ENCODE measurements at places on chromosomes 12 and 14.

GRCh38 chr12:568486-568885 is 94.8 kb downstream of the NINJ2 start:
- no peak for DNase-seq

DNA sequence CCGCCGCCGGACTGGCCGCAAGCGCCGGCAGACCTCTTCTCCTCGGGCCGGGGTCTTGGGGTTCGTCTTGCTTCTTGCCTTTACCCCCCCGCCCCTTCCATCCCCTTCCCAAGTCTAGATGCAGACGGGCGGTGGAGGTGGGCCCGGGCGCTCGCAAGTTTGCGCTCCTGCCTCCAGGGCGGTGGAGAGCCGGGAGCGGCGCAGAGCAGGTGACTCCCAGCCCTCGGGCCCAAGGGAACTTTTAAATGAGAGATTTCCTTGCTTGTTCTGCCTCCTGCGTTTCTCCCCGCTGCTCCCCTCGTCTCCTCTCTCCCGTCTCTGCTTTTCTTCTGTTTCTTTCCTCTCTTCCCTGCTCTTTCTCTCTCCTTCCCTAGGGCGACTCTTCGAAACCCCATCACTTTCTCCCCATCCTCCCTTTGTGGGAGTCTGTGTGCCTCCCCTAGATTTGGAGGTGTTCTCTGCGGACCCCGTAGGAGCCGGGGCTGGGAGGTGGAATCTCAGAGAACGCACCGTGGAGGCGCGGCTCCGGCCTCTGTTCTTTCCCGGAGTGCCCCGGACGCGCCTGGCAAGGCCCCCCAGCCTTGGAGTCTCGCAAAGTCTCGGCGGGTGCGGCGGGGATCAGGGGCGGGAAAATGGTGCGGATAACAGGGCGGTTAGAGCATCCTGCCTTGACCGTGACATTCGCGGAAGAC is 114.7 kb upstream of the MYL2 start:
- no peak for DNase-seq

DNA sequence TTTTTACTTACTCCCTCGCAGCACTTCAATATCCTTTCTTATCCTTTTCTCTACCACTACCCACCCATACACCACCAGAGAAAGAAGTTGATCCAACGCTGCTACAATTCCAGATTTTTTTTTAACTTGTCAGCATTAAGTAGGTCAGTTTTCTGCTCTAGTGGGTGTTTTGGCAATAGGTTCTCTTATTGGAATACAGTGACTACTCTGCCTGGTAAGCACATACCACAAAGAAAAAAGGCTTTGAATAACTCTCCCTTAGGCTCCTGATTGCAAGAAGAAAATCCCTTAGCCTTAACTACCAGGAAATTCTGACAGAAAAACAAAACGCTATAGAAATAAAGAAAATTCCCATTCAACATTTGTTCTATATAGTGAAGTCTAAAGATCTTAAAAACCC is 72.0 kb downstream of the NUMB start:
- no peak for DNase-seq

GRCh38 chr12:131040491-131040890 is 86.8 kb downstream of the ADGRD1 start:
- DNase-seq = no peak

DNA sequence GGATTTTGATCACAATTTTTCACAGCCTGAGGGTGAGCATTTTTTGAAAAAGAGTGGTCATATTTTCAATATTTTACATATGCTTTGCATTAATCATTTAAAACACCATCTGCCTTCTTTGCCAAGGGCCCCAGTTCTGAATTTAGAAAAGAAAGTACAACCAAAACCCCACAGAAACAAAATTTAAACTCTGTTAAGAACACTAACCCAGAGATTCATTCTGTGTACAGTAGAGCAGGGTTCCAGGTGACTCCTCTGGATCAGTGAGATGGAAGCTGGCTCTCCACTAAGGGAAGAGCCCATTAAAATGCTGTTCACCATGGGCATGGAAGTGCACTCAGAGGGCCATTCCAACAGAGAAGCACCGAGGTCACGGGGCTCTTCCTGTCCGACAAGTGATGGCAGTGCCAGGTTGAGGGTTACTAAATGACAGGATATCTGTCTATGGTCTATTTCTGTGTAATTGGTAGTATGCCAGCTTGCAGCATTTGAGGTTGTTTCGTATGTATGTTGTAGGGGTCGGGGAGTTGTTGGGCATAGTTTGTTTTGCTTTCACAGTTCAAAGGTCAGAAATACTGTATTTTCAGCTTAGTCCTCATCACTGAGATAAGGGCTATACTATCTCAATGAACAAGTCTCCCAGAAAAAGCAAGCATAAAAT is 95.9 kb downstream of the SLC35F4 start:
- DNase-seq = no peak

Measured in stimulated activated CD8-positive, alpha-beta memory T cell treated with anti-CD3 and anti-CD28 coated beads, Interleukin-2, amount 100 ng/mL, for 48 hours (primary cell).